ENCODE measurements at places on chromosomes 5 and 9.
A peak's percentile ranks its signal among the peaks of the same experiment; 100 is the strongest.

GRCh38 chr5:162242416-162242815, 174.8 kb downstream of the GABRG2 start:
- DNase-seq, result no peak

GRCh38 chr5:61790678-61791077, 458.6 kb downstream of the ZSWIM6 start:
- DNase-seq, result no peak

GRCh38 chr5:18533137-18533536, 898.9 kb downstream of the TAF11L14 start:
- no peak for DNase-seq

- DNase-seq, result no peak
Observed at GRCh38 chr9:5513966-5514616, 3.8 kb downstream of the PDCD1LG2 start.

DNA sequence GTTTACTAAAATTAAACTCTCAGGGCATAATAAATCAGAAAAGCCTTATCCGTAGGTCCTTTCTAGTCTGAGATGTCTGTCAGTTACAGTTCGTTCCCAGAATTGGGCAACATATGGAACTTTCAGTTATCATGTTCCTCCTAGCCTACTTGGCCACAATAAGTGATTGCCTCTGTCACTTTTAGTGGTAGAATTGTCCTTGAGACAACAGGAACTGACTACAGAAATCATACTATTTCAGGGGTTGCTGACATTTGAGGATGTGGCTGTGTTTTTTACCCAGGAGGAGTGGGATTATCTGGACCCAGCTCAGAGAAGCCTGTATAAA, 956 bp downstream of the ZNF189 start:
- no peak for DNase-seq

GRCh38 chr9:88753691-88754367, 218.9 kb downstream of the NXNL2 start:
- DNase-seq, result no peak

DNA sequence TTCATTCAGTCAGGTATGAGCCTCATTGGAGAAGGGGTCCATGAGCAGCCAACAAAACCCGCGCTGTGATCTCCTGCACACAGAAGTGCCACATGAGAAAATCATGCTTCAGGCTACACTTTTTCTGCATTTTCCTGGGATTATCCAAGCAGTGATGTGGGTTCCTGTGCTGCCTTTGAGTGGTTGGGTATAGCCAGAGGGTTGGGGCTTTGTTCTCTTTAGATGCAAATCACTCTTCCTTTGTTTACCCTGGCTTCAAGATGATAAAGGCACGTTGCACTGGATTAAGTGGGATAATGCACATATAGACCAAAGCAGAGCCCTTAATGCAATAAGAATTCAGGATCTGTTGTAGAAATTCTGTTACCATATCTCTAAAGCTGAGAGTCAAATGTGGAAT, 18.7 kb downstream of the ECM2 start:
- no peak for DNase-seq

GRCh38 chr9:107630156-107630555, 140.6 kb upstream of the KLF4 start:
- DNase-seq, result no peak

- DNase-seq, result no peak
Observed at GRCh38 chr5:158638396-158638795, 461.3 kb downstream of the EBF1 start.

- DNase-seq, result no peak
Observed at GRCh38 chr5:178573216-178573615, 17.0 kb downstream of the COL23A1 start.

DNA sequence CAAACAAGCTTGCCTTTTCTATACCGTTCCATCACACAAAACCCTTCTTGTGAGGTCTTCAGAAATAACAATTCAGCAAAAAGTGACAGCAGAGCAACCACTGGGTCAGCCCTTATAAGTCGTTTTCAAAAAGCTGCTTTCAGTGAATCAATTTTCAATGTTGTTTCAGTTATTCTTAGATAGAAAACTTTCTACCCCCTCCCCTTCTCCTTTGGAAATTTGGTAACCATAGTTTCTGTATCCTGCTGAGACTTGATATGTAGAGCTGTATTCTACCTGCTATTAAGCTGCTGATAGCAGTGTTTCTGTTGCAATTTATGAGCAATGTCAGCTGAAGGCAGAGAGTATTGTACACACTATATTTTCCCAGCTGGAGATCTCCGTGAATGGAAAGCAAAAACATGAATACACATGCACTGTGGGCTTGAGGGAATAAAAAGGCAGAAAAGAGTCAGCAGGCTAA, 75.7 kb downstream of the ZNF608 start:
- DNase-seq, result no peak

- no peak for DNase-seq
Observed at GRCh38 chr5:112604732-112605630, 132.7 kb upstream of the APC start.

DNA sequence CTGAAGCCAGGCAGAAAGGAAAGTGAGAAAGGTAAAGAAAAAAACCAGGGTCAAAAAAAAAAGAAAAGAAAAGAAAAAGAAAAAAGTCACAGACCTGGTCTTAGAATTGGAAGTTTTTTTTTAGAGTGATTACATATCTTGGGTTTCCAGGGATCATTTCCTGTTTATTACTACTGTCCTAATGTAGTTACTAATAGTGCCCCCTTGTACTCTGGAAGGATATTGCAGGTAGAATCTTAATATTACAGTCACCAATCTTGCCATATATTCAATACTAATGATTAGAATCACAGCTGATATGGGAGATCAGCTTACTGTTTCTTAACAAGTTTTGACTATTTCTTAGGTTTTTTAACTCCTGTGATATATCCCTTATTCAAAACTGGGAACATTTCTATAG, 543.2 kb upstream of the CDH6 start:
- no peak for DNase-seq

GRCh38 chr9:98118640-98119601, at the start of gene TRIM14:
Gene TRIM14, minus strand, starts transcription at chr9:98119222. Its CDS starts 34 bp downstream, at chr9:98119188.
- DNase-seq, result peak; percentile 23

DNA sequence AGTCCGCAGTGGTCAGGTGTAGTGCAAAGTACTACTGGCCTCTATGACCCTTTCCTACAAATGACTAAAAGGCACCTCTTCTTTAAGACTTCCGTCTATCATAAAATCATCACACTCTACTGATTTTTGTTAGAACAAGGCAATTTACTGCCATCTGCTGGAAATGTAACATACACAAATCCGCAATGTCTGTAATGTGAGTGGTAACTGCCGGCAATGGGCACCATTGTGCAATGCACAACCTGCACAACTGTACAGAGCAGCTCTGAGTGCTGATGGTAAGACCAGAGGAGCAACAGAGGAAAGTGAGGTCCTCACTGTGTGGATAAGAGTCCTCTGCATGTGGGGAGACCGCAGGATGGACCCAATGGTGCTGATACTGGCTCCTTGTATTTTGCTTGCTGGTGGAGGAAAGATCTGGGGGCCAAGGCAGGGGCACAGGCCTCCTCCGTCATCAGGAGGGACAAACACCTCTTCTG, 103.7 kb downstream of the ATPSCKMT start:
- DNase-seq, result no peak

DNA sequence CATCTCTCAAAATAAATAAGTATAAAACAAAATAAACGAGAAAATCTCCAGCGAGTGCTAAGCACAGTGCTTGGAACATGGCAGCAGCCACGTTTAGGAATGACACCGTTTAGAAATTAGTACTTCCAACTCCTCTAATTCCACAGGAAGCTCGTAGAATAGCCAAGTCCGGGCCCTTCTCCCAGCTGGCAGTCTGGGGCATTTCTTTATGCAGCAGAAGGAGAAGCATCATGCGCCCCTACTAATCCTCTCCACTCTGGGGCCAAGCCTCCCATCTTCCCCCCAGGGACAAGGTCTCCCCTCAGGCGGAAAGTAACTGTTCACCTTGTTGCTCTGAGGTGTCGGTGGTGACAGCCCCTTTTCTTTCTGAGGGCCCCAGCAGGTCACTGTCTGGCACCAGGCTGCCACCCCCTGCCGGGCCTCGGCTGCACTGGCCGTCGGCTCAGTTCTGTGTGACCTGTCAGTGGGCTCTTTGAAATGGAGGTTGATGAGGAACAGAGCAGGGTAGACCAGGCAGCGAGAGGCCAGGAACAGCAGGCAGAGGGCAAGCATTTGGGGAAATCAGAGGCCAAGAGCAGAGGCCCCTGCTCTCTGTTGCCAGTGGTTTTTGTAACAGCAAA, 113.5 kb upstream of the WWC1 start:
- DNase-seq, result no peak

DNA sequence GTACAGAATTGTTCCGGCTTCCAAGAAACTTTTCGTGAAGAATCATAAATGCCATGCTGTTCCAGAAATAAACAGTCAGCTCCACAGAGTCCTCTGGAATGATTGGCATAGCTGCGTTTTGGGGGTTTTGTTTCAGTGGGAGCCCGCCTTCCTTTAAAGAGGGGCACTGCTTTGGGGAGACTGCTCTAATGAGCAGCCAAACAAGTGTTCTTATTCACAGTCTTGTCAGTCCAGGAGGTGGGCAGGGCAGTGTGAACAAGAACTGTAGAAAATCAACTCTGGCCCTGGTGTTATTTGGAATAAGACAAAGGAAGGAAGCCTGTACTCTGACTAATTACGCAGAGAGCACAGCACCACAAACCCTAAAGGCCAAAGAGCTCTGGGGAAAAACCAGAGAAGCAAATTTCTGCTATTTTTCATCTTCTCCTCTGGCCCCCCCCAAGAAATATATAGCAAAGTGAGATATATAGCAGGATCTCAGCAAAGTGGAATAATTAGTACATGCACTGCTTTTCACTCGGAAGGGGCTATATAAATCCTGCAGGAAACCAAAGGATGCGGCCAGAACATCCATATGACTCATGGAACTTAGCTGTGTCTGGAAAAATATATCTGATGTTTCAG, 92.9 kb downstream of the GLDC start:
- DNase-seq, result no peak

DNA sequence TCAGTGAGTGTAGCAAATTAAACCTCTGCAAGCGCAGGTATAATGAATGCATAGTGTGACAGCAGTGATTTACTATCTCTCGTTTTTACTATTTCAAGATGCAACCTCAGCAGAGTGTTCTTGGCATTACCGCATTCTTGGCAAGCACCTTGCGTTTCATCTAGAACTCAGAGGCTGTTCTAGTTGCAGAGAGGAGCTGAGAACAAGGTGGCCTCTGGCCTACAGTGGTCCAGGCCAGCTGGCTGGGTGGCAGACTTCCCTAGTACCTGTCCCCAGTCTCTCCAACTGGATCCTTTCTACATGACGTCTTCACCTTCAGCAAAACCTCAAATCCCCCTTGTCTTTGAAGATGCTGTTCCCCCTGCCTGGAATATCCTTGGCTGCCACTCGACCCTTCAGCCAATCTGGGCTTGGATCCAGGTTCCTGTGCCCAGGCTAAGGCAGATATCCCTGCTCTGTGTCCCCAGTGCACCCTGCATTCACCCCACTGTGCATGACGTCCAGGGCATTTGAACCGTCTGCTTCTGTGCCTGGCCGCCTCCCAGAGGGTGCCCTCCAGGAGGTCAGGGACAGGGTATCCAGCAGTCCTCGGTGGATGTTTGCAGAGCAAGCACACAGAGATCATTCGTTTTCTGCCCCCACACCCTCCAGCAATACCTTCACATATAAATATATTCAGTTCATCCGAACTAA, 120.4 kb upstream of the CPEB4 start:
- no peak for DNase-seq

DNA sequence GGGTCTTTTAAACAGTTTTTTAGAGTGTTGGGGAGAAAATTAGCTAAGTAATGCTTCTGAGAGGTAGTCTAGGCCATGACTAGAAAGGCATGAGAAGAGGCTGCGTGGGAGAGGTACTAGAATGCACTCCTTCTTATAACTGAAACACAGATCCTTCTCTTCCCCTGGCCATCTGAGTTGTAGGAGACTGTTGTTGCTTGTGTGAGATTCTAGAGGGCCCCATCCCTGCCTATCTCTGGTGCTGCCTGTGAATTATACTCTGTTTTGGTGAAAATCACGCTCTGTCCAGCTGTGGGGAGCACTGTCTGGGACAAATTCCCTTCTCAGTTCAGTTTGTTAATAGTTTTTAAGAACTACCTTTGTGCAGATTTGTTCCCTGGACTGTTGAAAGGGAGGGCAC, 37.5 kb downstream of the MAP1B start:
- no peak for DNase-seq

GRCh38 chr9:95522871-95523370, 6.2 kb upstream of the PTCH1 start:
- DNase-seq, result no peak

GRCh38 chr9:71909887-71910649, 925 bp downstream of the ABHD17B start:
- no peak for DNase-seq

GRCh38 chr5:102753889-102754766, 977 bp upstream of the PAM start:
- no peak for DNase-seq

GRCh38 chr9:37976714-37977477, 73.0 kb upstream of the SLC25A51 start:
- no peak for DNase-seq

GRCh38 chr9:5621327-5621726, 7.6 kb upstream of the RIC1 start:
- no peak for DNase-seq

GRCh38 chr9:77534376-77535057, 113.6 kb downstream of the GNA14 start:
- no peak for DNase-seq

DNA sequence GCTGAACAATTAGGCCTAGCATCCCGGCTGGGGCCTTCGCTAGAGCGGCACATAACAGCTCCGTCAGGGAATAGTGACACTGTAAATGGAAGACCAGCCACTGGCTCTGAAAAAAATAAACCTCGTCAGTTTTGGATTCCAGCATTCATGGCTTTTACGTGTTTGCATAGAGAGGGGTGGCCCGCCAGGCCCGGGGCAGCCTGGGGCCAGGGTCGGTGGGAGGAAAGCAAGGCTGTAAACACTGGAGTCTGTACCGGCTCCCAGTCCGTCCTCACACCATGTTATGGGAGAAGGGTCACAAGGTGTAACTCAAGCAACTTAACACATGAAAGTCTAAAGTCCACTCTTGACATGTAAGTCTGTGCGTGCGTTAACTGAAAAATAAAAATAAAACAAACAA, 11.2 kb downstream of the CCNI2 start:
- DNase-seq, result no peak

DNA sequence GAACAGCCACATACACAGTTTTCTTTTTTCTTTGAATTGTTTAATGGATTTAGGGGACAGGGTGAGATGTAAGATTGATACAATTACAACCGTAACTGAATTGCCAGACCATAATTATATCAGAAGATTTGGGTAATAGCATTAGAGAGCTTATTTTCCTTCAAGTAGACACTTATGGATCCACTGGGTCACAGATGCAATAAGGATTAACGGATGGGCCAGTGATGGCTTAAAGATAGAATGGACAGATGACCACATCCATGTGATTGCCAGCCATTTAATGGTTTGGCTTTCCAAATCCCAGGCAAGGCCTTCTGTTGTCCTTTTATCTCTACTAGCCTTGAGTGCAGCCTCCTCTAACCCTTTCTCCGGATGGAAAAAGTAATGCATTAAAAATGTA, 94.7 kb upstream of the NUDT12 start:
- no peak for DNase-seq

GRCh38 chr5:141779503-141779973, 97.5 kb upstream of the ARAP3 start:
- DNase-seq, result no peak
